Activated naive CD4-positive, alpha-beta T cell (primary cell): ENCODE measurements at places on chromosomes 1 and 21.
A peak's percentile ranks its signal among the peaks of the same experiment; 100 is the strongest.

- DNase-seq = no peak
Observed at GRCh38 chr1:86500714-86501113, 32.0 kb downstream of the CLCA1 start.

- peak; percentile 67 for DNase-seq
Observed at GRCh38 chr1:223133824-223134435, 9.1 kb downstream of the TLR5 start.

DNA sequence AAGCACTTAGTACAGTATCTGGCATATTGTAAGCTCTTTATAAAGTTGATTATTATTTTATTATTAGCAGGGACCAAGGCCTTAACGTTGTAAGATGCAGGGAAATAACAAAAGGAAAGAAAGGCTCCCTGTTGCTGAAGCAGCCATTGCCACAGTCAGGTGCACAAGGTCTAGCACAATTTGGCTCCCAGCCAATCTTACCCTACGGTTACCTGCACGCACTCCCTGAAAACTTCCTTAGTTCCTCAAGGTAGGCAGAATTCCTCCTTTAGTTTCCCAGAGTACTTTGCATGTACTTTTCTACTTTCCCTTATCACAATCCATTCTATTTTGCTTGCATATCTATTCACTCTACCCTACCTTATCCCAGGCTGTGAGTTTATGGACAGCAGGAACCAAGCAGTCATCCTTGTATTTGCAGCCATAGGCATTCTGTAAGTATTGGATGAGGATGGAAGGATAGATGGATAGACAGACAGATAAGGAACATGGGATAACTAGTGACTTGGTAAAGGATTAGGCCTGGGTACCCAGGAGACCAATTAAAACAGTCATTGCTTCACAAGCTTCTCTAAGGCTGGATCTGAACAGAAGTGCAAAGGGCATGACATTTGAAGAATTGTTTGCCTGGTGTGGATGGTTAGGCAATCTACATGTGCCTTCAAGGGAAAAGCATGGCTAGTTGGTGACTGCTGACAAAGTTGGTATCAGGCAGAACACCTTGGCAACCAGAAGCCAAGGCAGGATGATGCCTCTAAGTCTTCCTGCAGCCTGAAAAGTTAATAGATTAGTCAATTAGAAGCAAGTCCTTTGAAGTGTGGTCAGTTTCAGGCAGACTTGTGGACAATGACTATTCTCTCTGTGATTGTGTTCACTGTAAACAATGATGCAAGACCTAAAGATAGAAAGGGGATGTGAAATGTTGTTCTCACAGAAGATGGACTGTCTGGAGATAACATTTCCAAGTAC lies 20.8 kb upstream of the JAK1 start:
- DNase-seq = no peak

DNA sequence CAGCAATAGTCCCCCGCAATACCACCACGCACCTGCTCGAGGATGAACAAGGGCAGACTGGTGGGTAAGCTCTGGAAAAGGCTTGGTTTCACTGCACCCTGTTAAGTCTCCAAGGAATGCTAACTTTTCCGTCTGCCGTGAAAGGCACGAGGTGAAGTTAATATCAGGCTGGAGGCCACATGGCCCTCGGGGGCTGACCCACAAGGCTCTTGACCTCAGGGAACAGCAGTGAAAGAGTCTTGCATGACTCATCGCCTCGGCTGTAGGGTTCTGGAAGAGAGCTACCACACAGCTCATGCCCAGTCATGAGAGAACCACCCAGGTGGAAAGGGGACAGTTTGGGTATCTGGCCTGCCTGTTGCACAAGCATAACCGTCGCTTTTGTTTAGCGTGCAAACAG lies 24.7 kb downstream of the SCCPDH start:
- no peak for DNase-seq

- DNase-seq = no peak
Observed at GRCh38 chr1:110591956-110592355, 14.2 kb downstream of the KCNA2 start.

- no peak for DNase-seq
Observed at GRCh38 chr1:29285771-29286170, 49.4 kb downstream of the PTPRU start.

- DNase-seq = no peak
Observed at GRCh38 chr1:244369256-244370057, 82.3 kb downstream of the ADSS2 start.

GRCh38 chr1:227156520-227156919 lies 161.8 kb downstream of the CDC42BPA start:
- no peak for DNase-seq

GRCh38 chr1:85952460-85952859 lies 204.1 kb downstream of the COL24A1 start:
- no peak for DNase-seq

- DNase-seq = no peak
Observed at GRCh38 chr1:117760069-117760468, 154.2 kb downstream of the TENT5C start.

- DNase-seq = no peak
Observed at GRCh38 chr1:72111662-72112061, 170.7 kb downstream of the NEGR1 start.

DNA sequence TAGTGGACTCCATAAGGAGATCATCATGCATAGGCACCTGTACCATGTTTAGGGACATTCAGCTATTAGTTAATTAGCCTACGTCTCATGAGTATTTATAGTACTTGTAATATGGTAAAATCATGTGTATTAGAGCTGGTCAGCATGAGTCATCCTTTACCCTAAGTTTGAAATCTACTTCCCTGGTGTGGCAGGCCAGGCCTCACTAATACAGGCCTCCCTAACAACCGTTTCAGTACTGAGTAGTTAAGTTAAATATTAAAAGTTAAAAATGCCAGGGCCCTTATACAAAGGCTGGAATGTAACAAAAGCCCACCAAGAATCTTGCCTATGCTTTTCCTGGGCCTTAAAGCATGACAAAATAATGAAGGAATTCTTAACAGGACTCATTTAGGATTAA lies 356.3 kb upstream of the DPYD start:
- DNase-seq = no peak

GRCh38 chr1:155261493-155261851 lies 688 bp downstream of the SCAMP3 start:
- no peak for DNase-seq

GRCh38 chr1:192807211-192808162 lies 1.4 kb upstream of the RGS2 start:
- no peak for DNase-seq

DNA sequence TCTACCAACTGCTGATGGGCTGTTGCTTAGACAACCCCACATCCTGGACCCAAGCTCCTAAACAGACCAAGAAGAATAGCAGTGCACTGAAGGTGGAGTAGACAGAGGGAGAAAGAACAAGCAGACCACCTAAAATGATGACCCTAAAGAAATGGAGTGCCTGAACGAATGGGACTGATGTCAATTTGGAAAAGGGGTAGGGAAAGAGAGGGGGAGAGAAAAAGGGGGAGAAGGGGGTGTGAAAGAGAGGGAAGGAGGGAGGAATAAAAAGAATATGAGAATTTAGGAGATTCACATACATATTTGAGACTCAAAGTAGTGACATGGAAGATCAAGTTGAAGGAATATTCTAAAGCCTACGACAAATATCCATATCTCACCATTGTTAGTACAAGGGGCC lies 144.4 kb upstream of the DUSP10 start:
- no peak for DNase-seq

DNA sequence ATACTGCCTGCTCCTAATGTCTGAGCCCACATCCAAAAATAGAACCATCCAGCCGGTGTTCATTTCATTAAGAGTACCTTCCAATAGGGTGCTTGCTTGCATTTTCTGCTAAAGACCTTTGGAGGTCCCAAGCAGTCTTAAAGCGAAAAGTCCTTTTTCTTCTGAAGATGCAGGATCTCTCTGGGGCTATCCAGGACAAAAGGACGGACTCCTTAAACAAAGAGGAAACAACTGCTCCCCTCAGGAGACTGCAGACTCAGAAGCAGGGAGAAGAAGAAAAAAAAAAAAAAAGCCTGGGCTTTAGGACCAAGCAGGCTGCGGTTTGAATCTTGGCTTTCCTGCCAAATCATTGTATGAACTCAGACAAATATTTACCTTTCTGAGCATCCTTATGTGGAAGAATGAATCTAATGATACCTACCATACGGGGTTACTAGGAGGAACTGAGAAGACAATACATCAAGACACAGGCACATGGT lies 204.0 kb downstream of the PLPP3 start:
- no peak for DNase-seq

- no peak for DNase-seq
Observed at GRCh38 chr1:232986527-232986922, 36.1 kb downstream of the NTPCR start.

- no peak for DNase-seq
Observed at GRCh38 chr1:205291596-205291995, 29.9 kb downstream of the NUAK2 start.

DNA sequence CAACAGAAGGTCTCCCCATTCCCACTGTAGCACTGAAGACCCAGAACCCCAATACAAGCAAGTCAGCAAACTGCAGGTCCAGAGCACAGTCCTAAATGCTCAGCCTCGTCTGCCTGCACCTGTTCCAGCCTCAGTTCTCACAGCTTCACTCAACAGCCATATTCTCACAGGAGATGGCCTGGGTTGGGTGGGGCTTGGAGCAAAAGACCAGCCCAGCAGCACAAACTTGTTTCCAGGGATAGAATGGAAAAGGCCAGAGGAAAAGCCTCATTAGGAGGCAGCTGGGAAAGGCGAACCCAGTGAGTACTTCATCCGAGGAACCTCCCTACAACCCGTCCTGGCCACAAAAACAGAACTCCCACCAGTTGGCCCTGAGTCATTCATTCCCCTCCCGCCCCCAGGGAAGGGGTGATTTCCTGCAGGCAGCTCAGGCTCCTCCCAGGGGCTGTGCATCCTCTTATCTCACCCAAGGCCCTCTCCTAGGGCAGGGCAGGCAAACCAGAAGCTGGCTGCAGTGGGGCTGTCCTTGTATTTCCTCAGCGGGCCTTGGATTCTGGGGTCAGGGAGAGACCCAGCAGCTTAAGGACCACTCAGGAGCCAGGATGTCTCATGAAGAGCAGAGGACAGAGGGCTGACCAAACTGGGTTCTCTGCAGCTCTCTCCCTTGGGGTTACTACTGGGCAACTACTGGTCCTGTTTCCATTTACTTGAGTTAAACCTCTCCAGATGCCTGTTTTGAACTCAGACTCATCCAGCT lies 7.4 kb upstream of the MPL start:
- no peak for DNase-seq

DNA sequence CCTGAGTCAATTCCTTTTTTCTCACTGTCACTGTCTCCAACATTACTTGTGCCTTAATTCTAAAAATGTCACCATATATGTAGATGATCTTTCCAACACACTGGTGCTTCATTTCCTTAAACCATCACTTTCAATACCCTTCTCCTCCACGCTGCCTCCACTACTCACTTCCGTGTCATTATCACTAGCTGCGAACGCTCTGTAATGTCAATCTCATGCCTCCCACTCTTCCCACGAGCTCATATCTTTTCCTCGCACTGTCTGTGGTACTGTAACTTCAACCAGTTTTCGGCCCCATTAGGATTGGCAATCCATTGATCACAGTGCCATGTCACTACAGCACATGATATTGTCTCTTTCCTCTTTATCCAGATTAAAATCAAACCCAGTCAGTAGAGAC lies 61.6 kb downstream of the PLD5 start:
- DNase-seq = no peak

- DNase-seq = no peak
Observed at GRCh38 chr1:109296782-109297181, 10.0 kb downstream of the MYBPHL start.

- no peak for DNase-seq
Observed at GRCh38 chr21:35220301-35220700, 171.2 kb upstream of the RUNX1 start.

DNA sequence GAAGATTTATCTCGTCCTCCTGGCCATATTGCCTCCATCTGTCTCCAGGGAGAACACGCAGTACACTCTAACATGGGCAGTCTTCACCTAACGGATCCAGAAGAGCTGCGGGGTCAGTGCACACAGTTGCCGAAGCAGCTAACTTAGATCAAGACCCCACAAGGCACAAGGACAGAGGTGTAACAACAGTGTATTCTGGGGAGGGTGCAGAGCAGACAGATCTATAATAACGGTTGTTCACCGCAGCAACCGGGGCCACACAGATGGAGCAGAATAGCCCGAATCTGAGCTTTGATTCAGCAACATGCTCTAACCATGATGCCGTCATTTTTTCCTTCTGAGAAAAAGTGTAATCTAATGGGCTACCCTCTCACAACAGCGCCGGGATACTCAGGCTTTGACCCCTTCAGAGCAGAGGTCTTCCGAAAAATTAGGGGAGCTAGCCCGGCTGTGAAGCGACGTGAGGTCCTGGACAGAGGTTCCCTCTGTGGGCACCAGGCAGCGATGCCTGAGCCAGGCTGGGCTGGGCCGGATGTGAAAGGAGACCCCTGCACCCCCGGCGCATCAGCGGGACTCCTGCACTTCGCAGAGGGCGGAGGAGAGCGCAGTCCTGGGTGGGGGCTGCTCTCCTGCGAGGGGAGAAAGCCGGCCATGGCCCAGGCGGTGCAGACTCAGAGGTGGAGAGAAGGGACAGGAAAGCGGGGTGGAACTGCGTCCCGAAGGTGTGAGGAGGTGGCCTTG lies 57.5 kb downstream of the BCL9 start:
- DNase-seq = no peak

- DNase-seq = no peak
Observed at GRCh38 chr1:36135796-36136195, 10.8 kb upstream of the COL8A2 start.

- no peak for DNase-seq
Observed at GRCh38 chr1:40059338-40059959, 18.9 kb downstream of the CAP1 start.

GRCh38 chr1:245552331-245552730 lies 397.5 kb downstream of the KIF26B start:
- no peak for DNase-seq
